CD4-positive, alpha-beta T cell treated with Interleukin-4 for 1 hour (primary cell): ENCODE measurements at places on chromosomes 3 and 15.

DNA sequence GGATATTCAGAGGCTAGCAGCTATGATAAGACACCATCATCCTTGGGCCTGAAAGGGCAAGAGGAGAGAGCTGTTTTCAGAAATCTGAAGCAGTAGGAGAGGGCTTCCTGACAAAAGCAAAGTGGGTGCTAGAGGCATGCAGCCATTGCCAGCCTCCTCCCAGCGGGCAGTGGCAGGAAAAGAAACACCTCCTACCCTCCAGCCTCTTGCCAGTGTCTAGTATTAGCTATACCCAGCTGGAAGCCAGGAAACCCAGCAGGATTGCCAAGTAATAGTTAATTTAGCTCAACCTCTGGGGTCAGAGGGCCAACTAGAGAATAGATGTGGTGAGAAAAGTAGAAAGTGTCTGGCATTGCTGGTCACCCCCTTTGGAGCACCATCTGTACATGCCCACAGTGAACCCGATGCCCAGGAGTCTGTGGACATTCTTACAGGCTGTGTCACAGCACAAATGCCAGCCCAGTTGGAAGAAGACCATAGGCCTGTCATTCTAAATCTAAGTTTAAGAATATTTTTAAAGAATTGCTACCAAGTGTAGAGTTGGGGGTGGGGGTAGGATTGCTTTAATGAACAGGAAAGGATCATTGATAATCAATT, 85.3 kb downstream of the HCN4 start:
- no peak for DNase-seq

GRCh38 chr3:129445471-129445870, 5.4 kb downstream of the IFT122 start:
- no peak for DNase-seq

DNA sequence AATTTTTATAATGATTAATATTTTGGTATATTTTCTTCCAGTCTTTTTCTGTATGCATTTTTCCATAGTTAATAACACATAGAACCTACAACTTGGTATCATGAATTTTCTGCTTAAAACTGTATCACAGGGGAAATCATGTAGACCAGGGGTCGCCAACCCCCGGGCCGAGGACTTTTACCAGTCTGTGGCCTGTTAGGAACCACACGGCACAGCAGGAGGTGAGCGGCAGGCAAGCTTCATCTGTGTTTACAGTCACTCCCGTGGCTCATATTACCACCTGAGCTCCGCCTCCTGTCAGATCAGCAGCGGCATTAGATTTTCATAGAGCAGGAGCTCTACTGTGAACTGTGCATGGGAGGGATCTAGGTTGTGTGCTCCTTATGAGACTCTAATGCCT, 54.7 kb downstream of the RPL22L1 start:
- no peak for DNase-seq

GRCh38 chr3:69082805-69083204, 1.9 kb upstream of the ARL6IP5 start:
- DNase-seq = peak; percentile 83

GRCh38 chr3:138081371-138082084, 33.9 kb downstream of the DZIP1L start:
- no peak for DNase-seq

- no peak for DNase-seq
Observed at GRCh38 chr3:37068031-37068430, 74.7 kb downstream of the MLH1 start.

GRCh38 chr3:177510693-177511216, 313.5 kb upstream of the TBL1XR1 start:
- DNase-seq = no peak

- no peak for DNase-seq
Observed at GRCh38 chr15:62928242-62928999, 114.1 kb upstream of the TPM1 start.

DNA sequence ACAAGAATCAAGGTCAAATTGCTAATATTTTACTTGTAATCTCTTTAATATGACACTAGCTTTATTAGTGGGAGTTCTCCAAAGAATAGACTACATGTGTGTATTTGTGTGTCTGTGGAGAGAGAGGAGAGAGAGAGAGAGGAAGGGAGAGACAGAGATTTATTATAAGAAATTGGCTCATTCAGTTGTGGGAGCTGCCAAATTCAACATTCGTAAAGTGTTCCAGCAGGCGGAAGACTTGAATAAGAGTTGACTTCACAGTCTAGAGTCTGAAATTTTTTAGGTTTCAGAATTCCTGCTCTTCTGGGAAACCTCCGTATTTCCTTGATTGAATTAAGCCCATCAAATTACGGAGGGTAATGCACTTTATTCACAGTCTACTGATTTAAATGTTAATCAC, 4.7 kb upstream of the CLDN1 start:
- DNase-seq = no peak

DNA sequence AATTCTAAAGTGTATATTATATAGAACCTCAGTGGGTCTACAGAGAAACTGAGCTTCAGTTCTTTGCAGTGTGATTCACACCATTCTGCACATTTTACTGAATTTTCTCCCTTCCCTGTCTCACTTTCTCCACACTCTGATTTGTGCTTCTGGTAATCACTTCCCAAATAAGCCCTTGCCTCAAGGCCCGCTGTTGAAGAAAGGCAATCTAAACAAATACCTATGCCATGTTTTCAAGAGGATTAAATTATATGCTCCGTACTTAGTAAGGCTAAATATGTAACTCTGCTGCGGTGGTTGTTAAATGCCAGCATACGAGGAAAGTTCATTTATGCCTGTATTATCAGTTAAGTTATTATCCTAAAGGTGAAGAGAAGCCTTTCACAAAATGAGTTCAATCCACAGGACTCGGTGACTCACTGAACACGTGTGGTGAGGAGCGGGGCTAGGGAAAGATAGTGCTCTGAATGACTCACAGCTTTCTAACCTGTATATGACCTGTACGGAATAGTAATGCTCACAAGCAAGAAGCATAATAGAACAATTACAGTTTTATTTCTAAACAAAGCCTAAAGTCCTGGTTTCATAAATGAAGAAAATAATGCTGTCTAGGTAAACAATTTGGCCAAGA, 25.1 kb downstream of the CNTN6 start:
- DNase-seq = no peak

DNA sequence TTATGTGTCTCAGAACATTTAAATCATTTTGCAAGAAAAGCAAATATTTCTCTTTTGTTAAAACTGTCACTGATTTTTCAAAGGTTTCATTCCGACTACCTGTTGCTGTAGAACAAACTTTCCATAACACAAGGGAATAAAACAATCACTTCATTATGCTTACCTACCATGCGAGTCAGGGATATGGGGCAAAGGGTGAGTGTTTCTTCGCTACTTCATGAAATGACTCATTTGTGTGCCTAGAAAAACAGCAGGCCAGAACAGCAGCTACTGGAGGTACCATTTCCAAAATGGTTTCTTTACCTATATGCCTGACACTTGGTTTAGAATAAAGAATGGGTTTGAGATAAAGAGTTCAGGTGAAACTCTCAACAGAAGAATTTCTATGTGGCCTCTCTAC, 712.5 kb downstream of the PLOD2 start:
- DNase-seq = no peak

GRCh38 chr3:170636400-170636973, 50.6 kb upstream of the SLC7A14 start:
- DNase-seq = no peak

- no peak for DNase-seq
Observed at GRCh38 chr3:183871541-183871940, 13.1 kb downstream of the PARL start.

DNA sequence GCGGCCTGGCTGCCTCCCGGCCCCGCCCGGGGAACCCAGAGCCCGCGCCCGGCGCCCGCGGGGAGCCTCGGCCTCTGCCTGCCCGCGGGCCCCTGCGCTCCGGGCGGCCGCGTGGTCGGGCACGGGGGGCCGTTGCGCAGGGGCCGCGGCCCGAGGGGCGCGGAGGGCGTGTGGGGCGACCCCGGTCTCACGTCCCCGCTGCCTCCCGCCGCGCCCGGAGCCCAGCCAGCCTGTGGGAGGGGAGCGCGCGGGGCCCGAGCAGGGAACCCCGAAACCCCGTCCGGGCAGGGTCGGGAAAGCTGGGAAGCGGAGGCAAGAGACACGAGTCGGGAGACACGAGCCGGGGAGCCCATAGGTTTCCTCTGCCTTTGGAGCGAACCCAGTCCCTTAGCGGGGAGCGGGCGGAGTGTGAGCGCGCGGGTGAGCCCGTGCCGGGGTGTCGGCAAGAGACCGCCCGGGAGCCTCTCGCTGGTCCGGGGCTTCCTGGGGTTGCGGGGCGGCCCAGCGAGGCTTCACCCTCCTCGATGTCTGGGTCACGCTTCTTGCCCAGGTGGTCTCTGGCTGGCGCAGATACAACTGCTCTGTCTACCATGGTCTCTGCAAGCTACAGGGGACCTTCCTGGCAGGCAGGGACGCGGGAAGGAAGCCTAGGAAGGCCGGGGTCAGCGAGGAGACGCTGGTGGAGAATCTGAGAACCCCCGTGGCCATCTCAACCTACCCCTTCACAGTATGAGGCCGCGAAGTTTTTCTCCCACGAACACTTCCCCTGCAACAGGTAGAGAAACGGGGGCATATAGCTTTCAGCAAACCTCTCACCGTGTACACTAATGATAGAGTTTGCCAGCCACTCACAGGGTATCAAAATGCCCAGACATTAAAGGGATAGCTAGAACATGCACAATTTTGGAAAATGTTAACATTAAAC, 586 bp downstream of the LRRK1 start:
- DNase-seq = no peak

DNA sequence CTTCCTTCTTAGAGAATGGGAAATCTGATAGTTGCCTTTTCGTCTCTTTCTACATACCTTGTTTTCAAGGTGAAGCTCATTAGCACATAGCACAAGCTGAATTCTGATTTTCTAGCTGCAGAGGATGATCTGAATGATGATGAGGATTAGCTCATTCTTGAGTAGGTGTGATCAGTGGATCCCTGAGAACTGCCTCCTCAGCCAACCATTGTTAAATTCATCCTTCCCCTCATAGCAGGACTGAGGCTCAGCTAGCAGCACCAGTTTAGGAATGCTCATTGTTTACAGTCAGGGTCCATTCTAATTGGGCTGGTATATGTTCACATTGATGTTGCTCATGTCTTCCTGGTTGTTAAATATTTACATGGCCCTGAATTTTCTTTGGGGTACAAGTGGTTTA, 299.9 kb upstream of the MME start:
- no peak for DNase-seq

- DNase-seq = no peak
Observed at GRCh38 chr3:53668872-53669271, 174.5 kb downstream of the CACNA1D start.

GRCh38 chr3:16366581-16366980, 101.6 kb downstream of the OXNAD1 start:
- no peak for DNase-seq

DNA sequence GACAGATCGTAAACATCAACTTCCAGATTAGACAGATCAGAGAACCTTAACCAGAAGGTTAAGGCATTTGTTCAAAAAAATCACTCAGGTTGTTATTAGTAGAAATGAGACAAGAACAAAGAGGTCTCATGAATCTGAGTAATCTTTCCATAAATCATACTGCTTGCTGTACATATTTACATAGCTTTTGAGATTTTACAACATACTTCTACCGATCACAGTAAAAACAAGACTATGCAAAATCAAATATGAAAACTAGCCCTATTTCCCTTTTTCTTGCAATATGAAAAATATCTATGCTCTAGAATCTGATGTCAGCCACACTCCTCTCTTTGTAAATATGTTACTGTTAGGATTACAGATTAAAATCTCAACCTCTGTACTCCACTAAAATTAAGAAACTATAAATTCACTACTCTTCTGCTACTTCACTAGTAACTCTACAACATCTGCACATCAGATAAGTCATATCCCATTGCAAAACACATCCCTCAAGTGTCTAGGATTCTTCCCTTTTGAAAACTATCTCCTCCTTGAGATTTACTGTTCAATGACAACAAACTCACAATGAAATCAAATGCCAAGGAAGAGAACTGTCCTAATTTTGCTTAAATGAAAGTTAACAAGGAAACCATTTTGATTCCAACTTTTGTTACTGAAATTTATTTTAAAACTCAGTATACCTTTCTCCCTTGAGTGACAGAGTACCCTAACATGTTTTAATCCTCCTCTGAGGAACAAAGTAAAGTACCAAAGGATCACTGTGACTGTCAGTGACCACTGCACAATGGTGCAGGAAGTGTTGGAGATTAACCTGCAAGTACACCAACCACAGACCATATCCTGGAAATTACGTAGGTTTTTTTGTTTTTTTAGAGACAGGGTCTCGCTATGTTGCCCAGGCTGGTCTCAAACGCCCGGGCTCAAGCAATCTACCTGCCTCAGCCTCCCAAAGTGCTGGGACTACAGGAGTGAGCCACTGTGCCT, 12.8 kb downstream of the DCUN1D1 start:
- no peak for DNase-seq

DNA sequence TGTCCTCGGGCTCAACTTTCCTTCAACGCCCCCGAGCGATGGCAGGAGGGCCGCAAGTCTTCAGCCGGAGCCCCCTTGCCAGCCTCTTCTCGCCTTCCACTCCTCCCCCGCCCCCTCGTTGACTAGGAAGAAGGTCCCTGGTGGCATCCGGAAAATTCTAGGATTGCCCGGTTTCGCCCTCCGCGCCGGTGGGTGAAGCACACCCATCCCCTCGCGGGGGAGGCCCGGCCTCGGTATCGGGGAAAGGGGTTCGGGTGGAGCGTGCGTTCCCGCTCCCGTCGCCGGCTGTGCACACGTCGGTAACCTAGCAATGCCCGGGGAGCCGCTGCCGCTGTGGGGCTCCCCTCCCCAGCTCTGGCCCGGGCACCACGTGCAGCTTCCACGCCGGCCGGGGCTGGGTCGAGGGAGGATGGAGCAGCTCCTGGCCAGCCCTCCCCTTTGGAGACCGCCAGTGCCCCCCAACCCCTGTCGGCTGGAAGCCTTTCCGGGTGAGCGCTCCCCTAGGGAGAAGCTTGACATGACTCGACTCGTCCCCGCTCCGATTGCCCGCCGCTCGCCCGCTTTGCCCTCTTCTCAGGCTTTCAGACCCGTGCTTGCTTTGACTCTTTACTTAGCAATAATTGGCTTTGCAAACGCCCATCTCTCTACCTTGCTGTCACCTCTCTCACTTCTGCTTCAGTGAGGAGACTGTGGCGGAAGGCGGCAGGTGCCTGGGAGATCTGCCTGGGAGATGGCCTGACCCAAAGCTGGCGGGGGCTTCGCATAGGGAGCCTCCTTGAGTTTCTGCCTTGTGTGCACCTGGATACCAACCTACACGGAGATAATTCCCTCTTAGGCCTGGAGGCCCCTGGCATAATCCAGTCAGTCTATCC, 1.3 kb downstream of the CACNA1D start:
- no peak for DNase-seq
